ENCODE measurements at places on chromosomes 1 and 21.

DNA sequence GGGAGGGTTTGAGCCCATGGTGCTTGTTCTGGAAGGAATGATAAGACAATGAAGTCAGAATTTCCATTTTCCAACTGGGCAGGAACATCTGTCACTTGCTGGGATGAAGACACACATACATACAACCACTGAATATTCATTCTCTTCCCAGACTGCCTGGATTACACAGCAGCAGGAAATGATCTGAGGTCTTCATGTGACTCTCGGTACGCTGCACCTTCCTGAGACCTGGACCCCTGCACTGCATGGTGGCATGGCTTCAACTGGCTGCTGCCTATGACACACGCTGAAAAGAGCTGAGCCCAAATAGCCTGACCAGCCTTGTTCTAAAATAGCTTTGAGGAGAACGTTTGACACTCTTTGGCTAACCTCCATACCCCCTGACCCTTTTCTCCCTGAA is 150.6 kb downstream of the GABPA start:
- no peak for DNase-seq

DNA sequence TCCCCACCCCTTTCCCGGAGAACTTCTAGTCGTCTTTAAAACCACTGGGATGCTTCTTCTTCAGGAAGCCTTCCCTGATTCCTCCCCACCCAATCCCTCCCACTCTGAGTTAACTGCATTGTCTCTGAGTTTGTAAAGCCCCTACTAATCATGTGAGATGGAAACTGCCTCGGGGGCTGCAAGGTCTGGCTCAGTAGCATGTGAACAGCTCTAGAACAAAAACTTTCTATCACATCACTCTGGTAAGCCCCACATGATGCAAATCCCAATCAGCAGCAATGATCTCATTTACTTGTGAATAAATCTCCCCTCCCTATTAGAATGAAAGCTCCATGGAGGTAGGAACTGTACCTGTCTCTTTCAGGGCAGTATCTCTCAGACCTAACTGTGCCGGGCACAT is 141.0 kb upstream of the JUN start:
- DNase-seq: no peak

DNA sequence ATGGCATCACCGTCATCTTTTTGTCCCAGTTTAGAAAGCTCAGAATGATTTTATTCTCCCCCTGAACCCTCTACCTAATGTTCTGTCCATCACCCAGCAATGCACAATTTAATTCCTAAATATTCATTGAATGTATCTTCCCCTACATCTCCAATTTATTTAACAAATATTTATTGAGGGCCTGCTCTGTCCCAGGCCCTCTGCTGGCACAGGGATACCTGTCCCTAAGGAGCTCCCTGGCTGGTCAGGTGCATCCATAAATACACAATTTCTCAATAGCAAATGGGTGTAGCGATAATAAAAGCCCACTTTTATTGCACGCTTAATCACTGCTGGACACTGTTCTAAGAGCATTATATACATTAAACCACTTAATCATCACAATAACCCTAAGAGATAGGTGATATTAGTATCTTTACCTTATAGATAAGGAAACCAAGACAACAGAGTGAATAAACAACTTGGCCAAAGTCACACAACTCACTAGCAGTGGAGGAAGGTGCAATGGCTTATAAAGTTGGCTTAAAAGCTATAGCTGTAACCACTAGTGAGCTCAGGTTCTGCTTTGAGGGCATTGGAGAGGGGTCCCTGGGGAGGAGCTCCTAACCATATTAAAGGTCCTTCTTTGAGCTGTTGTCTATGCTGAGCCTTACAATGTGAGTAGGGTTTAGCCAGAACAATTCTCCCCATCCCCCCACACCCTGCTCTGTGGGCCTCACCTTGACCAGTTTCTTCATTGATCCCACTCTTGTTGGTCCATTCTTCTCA is 126.3 kb upstream of the JUN start:
- DNase-seq: no peak

DNA sequence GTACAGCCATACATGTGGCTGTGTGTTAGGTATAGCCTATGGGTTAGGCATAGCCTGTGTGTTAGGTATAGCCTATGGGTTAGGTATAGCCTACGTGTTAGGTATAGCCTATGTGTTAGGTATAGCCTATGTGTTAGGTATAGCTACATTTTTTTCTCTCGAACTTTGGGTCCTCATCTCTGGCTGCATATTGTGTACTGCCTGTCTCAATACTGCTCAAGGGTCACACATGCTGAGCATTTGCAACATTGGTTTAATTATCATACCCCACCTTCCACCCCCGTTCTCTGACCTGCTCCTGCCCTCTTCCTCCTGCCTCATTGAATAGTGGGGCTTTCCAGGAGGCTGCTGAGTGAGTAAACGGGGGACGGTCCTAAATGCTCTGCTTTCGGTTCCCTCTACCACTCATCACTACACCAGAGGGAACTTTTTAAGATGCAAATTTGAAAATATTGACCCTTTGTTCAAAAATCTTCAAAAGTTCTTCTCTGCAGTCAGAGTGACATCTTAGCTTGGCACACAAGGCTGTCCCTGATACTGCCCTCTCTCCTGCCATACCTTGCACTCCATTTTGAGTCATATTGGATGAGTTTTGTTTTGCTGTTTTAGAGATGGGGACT is 17.8 kb downstream of the OR2B11 start:
- DNase-seq: no peak

DNA sequence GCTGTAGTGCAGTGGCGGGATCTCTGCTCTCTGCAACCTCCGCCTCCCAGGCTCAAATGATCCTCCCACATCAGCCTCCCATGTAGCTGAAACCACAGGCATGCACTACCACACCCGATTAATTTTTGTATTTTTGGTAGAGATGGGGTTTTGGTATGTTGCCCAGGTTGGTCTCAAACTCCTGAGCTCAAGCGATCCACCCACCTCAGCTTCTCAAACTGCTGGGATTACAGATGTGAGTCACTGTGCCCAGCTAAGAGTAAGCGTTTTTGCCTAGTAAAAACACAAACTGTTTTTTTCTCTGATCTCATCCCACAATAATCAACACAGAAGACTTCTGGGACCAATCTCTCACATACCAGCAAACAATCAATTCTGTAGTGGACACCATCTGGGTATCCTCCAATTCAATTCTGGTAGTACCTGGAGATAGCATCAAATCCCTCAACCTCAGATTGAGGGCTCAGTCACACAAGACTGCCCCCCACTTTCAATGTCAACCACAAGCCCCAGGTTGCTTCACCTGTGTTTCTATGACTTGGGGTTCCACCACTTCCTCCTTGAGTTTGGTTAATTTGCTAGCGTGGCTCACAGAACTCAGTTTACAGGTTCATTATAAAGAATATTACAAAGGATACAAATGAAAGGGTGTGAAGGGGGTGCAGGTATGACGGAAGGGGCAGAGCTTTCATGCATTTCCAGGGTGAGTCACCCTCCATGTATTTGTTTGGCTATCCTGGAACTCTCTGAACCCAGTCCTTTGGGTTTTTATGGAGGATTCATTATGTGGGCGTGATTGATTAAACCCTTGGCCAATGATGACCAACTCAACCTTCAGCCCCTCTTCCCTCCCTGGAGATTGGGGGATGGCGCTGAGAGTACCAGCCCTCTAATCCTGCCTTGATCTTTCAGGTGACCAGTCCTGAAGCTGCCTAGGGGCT is 40.0 kb upstream of the RHOU start:
- no peak for DNase-seq

- no peak for DNase-seq
Measured at GRCh38 chr1:81406292-81406999, 394.3 kb upstream of the ADGRL2 start.

GRCh38 chr1:10710489-10710888 is 86.0 kb downstream of the CASZ1 start:
- no peak for DNase-seq

DNA sequence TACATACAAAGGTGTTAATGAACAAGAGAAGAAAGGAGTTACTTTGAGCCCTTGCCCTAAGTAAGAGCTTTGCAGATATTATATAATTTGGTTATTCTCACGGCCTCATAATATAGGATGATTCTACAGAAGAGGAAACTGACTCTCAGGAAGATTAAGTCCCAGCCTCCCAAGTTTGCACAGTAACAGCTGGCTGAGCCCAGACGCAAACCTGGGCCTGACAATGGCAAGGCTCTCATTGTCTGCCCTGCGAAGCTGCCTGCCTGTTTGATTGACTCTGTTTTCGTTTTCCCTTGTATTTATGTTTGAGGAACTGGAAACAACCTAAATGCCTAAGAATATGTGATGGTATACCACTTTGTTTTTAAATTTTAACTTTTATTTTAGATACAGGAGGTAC is 76.2 kb upstream of the PGBD5 start:
- DNase-seq: no peak

GRCh38 chr1:112651205-112651604 is 23.3 kb upstream of the MOV10 start:
- no peak for DNase-seq

GRCh38 chr1:210648588-210649269 is 320.0 kb downstream of the HHAT start:
- no peak for DNase-seq

DNA sequence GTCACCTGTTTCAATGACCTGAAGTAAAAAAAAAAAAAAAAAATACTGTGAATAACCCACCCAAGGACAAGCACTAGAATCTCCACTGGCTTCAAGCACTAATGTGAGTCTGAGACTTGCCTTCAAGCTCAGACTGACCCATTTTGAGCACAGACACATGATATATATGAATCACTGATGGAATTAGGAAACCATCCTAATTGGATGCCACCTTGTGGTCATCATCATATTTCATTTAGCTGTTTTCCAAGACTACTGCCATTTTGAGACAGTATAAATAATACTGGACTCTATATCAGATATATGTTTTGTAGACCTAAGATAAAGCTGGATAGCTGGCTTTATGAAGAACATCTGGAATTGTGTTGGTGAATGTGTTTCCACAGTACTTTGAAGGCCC is 1232.0 kb downstream of the KCNT2 start:
- DNase-seq: no peak

DNA sequence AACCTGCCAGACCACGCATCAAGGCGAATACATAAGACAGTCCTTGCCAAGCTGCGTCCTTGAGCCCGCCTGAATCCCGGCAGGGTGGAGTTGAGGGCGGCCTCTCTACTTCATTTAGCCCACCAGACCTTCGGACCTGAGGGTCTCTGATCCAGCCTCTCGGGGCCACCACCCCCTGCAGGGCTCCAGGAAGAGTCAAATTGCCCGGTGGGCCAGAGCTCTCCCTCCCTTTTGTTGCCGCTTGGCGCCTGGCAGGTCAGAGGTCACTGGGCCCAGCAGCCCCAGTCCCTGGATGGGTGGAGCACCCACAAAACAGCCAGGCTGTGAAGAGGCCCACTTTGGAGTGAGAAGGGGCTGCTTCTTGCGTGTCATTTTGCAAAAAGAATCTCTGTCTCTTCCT is 9.0 kb downstream of the GNG4 start:
- no peak for DNase-seq

DNA sequence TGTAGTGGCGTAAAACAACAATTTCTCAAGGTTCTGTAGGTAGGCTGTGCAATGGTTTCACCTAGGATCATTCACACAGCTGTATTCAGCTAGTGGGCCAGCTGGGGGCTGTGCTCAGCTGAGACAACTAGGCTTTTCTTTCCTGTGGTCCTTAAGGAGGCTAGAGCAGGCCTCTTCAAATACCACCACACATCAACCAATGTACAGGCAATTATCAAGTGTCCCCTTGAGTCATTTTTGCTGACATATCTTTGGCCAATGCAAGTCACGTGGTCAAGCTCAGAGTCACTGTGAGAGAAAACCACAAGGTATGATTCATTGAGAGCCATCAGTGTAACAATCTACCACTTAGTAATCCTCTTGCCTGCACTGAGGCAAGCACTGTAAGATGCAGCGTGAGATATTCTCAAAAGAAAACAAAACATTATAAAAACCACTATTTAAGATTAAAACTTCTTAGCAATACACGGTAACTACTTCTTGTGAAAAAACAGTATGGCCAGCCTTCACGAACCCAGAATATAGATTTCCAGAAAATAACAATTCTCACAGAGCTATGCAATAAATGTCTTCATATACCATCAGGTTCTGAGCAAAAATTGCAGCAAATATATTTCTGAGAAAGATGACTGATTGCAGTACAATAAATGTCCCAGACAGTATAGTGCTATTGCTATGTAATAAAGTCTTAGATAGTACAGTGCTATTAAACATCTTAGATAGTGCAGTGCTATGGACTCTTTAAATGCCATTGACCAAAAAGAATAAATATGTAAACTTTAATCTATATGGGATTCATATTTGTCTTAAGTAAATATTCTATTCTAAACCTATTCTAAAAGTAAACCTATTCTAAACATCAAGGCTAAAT is 55.3 kb downstream of the NME7 start:
- peak; percentile 12 for DNase-seq

DNA sequence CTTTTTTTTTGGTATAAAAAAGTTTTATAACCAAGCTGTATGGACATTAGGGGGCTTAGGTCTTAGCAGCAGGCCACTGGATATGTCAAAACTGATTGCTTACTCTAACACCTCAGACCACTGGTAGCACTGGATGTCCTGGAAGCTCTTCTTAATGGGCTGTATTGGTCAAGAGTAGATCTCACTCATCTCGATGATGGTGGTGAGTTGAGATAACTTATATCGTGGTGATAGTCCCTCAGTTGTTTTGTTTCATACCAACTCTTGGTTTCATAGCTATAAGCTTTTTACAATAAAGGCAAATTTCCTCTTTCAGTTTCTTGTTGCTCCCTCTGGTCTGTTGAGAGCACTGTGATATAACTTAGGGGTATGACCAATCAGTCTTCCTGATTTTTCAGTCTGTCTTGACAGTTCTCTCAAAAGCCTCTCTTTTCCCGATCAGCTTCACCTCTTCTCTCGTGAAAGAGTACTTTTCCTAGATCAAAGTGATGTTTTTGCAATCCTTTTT is 9.7 kb upstream of the AGO1 start:
- DNase-seq: no peak

- no peak for DNase-seq
Measured at GRCh38 chr1:966135-966703, at the start of gene PLEKHN1. Gene PLEKHN1, plus strand, starts transcription at chr1:966482. Its CDS starts 50 bp downstream, at chr1:966532.

Measured in stimulated activated CD8-positive, alpha-beta memory T cell treated with anti-CD3 and anti-CD28 coated beads, Interleukin-4, amount 100 ng/mL, for 1 hour (primary cell).